ENCODE measurements at places on chromosomes 3 and 15.

DNA sequence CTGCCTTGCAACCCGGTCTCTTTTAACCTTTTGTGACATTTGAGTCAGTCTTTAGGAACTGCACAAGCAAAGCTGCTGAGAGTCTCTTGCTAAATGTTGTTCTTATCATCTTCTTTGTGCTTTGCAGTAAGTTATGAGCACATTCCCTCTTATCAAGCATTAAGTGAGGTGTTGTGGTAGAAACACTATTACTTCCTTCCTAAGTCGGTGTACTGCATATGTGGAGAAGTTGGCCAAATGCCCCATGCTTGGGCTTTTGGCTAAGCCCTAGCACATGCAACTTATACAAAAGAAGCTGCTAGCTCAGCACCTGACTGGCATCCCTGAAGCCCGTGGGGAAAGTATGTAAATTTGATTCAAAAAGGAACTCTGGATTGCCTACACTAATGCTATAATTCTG lies 136.5 kb upstream of the RBMS3 start:
- no peak for DNase-seq

DNA sequence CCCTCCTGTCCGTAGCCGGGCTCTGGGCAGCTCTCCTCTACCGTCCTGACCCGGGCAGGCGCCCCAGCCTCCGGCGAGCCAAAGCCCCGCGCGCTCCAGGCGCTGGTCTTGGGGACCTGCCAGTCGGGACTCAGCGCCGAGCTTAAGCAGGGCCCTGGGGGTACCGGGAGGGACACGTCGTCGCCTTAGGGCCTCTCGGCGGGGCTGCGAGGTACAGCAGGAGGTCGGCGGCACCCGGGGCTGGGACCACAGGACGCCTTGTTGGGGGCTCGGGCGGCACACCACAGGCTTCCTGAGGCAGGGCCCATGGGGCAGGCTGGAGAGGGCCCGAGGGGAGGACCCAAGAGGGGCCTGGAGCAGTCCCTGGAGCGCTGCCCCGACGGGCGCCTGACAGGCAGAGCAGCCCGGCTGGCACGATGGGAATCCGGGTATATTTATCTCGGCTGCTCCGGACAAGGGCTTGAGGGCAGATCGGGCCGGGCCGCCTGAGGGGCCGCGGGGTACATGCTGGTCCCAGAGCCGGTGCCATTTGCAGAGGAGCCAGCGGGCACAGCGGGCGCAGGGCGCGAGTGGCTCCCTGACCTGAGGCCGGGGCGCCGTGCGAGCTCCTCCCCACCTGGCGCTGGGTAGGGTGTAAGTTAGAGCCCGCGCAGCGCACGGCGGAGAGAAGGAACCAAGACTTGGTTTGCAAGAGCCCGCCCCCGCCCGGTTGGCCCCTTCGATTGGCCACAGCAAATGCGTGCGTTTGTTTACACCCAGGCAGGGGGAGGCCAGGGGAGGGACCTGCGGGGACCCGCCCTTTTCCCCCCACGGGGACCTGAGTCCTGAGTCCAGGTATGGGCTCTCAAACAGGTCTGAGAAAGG lies 574 bp downstream of the SLC38A3 start:
- no peak for DNase-seq

GRCh38 chr3:9302425-9303181 lies 53.2 kb upstream of the SRGAP3 start:
- peak; percentile 73 for DNase-seq

GRCh38 chr3:12178091-12178820 lies 19.5 kb upstream of the TIMP4 start:
- DNase-seq, result no peak

DNA sequence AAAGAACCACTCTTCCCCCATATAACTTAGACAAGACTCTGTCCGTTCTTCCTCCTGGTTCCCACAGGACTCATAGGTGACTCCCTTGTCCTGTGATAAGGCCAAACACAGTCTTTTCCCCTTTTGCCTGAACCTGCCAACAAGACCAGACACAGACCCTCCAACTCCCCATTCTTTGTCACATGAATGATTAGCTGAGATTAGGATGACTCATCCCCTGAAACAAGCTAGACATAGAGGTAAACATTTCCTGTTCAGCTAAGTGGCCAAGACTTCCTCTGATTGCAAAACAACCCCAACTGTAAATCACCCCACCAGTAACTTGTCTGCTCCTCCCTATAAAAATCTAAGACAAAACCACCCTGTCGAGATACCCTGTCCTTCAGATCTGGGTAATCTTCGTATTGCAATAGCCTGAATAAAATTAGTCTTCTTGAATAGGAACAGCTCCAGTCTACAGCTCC lies 11.4 kb upstream of the HTR3E start:
- no peak for DNase-seq

DNA sequence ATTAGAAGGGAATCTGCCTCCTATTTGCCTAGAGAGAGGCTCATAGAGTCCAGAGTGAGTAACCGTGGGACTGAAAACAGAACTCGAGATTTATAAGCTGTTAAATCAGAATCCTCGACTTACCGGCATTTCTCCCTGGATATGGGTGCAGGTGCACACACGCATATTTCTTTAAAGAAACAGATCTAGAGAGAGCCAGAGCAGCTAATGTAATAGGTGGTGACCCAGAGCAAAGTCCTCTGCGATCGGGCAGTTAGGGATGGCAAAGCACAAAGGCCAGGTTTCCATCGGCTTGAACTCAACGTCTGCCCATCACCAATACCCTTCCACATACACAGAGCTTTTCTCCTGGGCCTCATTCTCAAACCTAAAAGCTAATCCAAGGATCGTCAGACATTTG lies 13.8 kb downstream of the RNF168 start:
- no peak for DNase-seq

DNA sequence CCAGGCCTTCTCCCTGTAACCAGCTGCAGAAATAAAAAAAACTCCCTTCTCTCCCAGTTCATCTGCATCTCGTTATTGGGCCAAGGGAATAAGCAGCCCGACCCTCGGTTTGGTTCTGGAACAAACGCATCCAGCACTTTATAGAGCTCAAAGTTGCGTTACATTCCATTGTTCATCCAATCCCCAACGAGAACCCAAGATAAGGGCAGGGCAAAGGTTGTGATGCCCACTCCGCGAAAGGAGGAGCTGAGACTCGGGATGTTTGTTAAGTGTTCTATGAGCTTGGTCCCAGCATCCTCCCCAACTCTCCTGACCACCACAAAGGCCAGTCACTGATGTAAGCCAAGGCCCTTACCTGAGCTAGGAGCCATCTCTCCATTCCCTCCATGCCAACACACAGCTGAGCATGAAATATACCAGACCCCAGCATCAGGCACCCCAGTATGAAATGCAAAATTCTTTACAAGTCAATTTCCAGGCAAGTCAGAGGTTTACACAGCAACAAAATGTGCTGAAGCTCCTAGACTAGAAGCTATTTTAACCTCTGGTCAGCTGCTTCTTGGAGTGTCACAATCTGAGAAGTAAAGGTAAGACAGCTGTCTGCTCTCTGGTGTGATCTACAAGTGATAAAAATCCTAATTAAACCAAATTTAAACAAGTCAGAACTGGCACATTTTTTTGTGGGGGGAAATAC lies 17.9 kb downstream of the CCDC12 start:
- DNase-seq, result no peak

GRCh38 chr3:196193736-196194541 lies 17.3 kb downstream of the ZDHHC19 start:
- DNase-seq, result no peak

- DNase-seq, result no peak
Observed at GRCh38 chr3:127652246-127652995, 20.3 kb upstream of the ABTB1 start.

DNA sequence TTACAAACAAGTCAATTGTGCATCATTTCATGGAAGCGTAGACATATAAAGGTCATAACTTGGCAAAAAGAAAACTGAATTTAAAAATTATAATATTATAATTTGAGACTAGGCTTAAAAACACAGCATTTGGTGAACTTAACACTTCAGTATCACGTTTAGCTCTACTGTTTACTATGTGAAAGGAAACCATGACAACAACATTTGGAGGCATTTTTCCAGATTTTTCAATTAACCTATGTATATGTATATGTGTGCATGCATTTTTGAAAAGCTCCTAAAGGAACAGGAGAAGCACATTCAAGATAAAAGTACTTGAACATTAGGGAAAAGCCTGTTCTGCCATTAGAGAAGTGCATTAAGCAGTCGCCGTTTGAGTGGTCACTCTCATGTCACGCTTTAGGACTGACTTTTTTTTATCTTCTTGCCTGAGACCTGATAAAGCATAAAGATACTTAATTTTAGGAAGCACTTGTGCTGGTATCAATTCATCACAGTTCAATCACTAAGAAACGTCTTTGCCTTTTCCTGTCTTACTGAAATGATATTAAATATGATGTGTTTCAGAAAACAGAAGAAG lies 156.0 kb downstream of the NAALADL2 start:
- no peak for DNase-seq

DNA sequence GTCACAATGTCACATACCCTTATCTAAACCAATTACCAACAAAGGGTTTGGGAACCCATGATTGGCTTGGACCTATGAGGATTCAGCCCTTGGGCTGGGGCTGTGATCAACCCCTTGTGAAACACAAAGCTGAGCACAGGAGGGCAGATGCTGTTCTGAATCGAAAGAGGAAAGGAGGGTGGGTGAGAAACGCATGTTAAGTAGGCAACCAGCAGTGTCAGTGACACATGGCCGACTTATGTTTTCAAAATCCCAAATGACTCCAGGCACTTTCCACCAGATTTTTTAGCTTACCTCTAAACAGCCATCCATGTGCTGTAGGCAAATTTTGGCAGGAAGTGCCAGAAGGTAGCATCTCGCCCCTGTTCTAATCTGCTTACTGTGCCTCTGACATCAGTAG lies 34.1 kb upstream of the KLHL25 start:
- DNase-seq, result no peak

DNA sequence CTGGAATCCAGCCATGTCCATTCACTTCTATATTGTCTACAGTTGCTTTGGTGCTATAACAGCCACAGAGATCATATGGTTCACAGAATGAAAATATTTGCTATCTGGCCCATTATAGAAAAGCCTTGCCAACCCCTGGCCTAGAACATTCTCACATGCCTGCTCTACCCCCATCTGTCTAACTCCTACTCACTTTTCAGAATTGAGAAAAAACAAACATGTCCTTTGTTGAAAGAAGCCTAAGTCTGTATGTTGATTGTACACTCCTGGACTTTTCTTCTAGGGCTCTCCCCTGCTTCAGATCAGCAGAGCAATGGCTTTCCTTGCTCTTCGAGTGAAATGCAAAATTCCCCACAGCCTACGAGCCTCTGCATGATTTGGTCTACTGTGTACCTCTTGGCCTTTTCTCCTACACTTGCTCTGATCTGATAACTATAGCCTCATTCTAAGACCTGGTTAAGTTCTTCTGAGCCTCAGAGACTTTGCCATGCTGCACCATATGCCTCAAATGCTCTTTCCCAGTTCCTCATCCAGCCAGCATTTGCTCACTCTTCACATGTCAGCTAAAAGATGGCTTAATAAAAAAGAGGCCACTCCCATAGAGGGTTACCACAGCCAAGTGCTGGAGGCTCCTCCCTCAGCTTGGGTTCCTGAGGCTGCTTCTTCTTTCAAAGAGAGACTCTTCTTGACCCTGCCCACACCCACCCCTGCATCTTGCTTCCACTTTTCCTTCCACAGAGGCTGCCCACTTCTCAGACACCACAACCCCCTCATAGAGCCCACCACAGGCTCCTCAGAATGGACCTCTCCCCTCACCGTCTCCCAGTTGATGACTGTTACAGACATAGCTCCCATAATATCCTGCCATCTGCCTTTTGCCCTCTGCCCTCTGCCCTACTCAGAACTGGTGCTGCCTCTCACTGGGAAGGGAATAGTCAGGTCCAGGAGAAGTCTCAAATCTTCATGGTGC lies 22.9 kb upstream of the DCLK3 start:
- no peak for DNase-seq

DNA sequence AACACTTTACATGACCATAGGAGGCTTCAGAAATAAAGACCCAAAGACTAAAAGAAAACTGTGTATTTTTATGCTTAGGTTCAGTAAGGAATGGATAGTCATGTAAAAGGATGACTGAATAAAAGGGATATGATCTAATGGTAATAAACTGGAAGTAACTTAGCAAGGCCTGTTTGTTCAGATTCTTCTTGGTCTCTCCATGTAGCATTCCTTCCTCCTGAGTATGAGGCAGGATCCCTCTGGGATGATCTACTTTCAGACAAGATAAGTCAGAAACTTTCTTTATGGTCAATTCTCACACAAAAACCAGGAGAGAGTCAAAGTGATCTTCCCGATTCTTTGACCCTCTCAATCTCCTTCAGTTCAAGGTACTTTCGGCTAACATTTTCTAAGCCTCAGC lies 340.8 kb upstream of the DCBLD2 start:
- DNase-seq, result no peak

- no peak for DNase-seq
Observed at GRCh38 chr3:109819734-109820133, 482.4 kb upstream of the DPPA4 start.

- DNase-seq, result no peak
Observed at GRCh38 chr15:45199136-45199810, 11.5 kb upstream of the SHF start.

GRCh38 chr3:9102240-9102981 lies 139.1 kb upstream of the RAD18 start:
- DNase-seq, result no peak

GRCh38 chr15:101560722-101561583 lies 71.4 kb upstream of the PCSK6 start:
- DNase-seq, result no peak

GRCh38 chr15:71167445-71168165 lies 52.3 kb downstream of the THSD4 start:
- no peak for DNase-seq

Measured in activated T-cell treated with anti-CD3 and anti-CD28 coated beads for 1 hour (primary cell).